ENCODE measurements at places on chromosomes 12 and 14.

- DNase-seq: no peak
Measured at GRCh38 chr14:88305528-88306322, 17.3 kb downstream of the KCNK10 start.

DNA sequence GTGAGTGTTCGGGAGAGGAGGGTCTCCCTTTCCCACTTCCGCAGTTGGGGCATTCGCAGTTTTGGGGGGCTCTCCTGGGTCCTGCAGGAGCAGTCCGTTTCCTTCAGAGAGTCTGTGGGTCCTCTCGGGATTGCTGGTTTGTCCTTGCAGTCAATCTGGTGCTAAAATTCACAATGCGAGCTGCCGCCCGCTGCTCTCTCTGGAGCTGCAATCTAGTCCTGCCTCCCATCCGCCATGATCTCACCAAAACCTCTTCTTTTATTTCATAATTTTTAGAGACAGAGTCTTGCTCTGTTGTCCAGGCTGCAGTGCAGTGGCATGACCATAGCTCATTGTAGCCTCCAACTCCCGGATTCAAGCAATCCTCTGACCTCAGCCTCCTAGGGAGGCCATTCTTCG, 22.5 kb downstream of the RNFT2 start:
- no peak for DNase-seq

GRCh38 chr14:33449268-33449667, 501.6 kb downstream of the EGLN3 start:
- no peak for DNase-seq

GRCh38 chr12:32467959-32468863, 68.9 kb downstream of the FGD4 start:
- no peak for DNase-seq

DNA sequence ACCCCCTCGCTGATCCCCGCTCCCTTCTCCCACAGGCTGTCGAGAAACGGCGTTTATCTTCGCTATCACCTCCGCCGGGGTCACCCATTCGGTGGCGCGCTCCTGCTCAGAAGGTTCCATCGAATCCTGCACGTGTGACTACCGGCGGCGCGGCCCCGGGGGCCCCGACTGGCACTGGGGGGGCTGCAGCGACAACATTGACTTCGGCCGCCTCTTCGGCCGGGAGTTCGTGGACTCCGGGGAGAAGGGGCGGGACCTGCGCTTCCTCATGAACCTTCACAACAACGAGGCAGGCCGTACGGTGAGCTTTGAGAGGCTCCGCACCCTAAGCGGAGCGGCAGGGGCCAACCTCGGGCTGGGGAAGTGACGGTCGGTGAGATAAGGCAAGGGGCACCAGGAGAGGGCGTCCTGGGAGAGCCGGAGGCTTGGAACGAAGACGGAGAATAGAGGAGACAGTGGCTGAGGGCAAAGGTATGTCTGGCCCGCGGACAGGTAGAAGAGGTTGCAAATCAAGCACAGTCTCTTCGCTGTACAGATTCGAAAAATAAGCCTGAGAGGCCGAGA, 2.3 kb downstream of the WNT1 start:
- no peak for DNase-seq

DNA sequence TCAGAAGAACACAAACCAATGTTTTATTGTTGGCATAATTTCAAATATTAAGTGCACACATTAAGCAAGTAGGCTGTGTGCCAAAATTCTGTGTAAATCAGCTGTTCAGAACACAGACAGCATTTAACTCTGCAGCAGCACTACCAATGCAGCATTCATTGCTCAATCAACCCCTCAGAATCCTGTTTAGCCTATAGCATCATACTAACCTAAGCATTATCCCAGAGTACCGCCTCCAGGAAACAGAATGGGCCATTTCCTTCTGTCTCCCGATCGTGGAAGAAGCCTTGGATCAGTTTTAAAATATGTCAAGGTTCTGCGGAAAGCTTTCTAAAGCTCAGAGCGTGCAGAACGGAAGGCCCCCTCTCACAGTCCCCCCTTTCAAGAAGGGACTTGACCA, 3.3 kb downstream of the IL26 start:
- no peak for DNase-seq

DNA sequence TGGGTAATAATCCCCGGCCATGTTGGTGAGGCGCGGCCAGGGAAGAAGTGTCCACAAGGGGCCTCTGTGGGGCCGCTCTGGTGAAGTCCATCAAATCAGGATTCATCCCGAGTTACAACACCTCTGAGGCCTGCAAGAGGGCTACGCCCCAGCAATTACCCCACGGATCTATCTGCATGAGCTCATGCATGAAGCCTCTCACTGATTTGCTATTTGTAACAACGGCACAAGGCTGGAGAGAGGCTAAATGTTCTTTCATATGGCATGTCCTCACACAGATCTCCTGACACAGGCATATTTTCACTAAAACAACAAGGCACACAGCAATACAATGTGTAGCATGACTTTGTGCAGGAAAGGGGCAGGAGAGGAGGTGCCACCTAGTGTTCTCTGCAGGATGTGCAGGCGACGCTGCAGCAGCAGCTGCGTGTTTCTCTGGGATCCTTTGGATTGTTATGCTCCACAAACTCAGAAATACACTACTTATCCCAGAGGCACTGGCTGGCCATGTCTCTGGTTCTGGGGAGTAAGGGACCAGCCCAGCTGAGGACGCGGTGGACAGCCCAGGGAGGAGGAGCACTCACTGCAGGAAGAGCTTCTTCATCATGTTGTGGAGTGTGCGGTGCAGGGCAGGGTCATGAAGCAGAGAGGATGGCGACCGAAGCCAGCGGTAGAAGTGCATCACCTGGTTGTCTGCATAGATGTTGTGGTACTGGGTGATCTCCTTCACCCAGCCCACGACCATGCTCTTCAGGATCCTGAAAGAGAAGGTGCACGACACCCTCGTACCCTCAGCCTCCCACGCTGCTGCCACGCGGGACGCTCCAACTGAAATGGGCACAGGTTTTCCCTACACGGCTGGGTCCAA, 20.2 kb downstream of the P2RX2 start:
- DNase-seq: no peak

DNA sequence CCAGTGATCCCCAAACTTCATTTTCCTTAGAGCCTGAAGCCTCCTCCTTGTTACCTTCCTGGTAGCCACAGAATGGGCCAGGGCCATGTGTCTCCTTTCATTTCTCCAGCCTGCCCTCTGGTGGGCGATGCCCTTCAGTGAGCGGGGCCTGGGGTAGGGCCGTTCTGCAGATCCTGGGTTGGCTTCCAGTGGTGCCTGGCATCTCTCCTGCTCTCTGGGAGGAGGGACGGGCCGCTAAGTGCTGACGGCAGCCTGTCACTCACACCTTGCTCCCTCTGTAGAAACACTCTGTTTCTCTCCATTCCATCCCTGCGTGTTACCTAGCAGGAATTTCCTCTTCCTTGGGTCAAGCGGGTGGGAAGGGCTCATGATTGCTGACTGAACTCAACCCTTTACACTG, 232.1 kb downstream of the CACNA1C start:
- no peak for DNase-seq

- no peak for DNase-seq
Measured at GRCh38 chr14:56342494-56342942, 224.3 kb downstream of the PELI2 start.

DNA sequence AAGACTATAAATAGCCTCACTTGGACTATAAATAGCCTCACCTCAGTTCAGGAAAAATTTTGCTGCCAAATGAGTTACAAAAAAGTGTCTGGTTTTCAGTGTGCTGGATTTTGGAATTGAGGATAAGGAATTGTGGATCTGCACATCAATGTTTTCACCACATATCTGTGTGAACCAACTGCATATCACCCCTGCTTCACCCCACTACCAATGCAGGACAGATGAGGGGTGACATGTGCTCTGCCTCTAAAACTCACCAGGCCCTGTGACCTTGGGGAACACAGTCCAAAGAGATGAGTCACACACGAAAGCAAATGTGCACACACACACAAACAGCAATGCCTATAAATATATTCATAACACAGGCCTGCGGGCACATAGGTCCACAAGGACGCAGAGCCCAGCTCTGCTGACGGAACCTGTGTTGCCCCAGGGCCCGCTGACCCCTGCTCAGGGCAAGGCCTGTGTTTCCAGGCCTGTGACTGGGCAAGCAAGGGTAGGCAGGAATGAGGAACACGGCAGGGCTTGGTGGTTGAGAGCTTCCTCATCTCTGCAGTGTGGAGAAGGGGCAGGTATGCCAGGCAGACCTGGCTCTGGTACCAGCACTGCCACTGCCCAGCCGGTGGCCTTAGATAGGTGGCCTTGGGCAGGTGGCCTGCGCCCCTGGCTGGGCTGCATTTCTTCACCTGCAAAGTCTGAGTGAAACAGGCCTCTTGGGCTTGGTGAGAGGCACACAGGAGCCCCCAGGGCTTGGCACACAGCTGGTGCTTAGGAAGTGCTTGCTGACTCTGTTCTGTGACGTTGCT, 82.4 kb downstream of the ARL6IP4 start:
- DNase-seq: no peak

GRCh38 chr14:25461780-25462179, 411.8 kb upstream of the STXBP6 start:
- no peak for DNase-seq

GRCh38 chr14:51996148-51996746, 6.9 kb downstream of the RTRAF start:
- DNase-seq: no peak

GRCh38 chr12:112214064-112214463, 88.7 kb downstream of the TRAFD1 start:
- DNase-seq: no peak

DNA sequence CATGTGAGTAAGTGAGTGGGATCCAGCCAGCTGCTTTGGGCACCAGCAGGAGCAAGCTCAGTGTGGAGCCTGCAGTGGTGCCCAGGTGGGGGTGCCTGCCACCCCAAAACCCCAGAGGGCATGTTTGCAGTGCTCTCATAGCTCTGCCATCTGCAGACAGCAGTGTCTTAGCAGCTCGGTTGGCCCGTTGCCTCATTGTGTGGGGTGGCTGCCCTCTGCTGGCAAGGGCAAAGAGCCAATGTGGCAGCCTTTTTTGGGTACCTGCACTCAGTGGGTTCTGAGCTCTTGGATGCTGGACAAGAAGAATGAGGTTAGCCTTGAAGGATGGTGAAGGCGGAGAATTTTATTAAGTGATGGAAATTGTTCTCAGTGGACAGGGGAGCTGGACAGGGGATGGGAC, 52.3 kb downstream of the NEUROD4 start:
- DNase-seq: peak; percentile 12

GRCh38 chr12:82652071-82652470, 34.6 kb upstream of the TMTC2 start:
- no peak for DNase-seq

DNA sequence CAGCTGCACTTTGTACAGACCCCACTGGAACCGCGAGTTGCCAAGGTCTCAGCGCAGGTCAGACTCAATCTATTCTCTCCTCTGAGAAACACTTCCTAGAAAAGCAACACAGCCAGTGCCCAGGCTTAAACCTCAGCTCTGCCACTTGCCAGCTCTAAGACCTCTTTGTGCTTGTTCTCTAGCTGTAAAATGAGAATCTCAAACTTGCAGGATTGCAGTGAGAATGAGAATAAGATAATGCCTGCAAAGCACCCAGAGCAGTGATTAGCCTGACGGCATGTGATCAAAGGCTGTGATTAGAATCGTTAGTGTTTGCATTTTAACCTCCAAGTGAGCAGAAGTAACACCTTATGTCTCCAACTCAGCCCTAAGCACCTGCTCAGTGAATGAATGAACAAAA, 21.3 kb downstream of the ANO2 start:
- DNase-seq: no peak

DNA sequence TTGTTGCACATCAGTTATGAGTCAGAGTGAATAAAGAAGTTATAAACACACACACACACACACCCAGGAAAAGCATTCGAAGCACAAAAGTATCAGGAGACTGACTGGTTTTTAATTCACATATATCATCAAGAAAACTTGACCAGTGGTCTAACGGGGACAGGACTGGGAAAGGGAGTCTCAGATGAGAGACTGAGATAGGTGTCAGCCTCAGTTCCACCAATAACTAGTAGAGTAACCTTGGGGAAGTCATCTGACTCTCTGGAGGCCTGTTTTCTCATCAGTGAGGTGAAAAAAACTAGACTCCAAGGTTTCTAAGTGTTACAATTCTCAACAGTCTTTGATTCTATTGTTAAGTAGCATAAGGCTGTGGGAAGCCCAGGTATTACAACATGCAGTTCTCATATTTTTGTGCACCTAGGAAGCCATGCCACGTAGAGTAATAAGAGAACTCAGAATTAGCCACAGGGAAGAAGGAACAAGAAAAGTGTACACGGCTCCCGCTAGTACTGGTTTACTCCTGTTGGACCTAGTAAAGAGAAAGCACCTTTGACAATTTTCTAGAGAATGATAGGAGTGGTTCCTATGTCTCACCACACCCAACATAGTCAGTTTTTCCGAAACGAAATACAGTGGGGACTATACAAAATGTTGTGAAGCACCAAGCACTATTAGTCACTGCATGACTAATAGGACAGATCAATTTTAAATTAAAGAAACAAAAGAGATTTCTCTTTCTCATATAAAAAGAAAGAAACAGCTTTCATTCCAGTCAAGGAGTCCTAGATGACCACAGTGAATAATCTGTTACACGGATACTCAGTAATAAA, 5.0 kb downstream of the PPTC7 start:
- DNase-seq: no peak

- DNase-seq: no peak
Measured at GRCh38 chr14:105529319-105529568, 2.9 kb downstream of the TMEM121 start.

- DNase-seq: no peak
Measured at GRCh38 chr12:88141425-88141773, 489 bp downstream of the CEP290 start.

- no peak for DNase-seq
Measured at GRCh38 chr14:97180304-97181200, 383.4 kb downstream of the VRK1 start.

Measured in NCI-H1436 treated with DMSO at 0.1 percent for 48 hours (cell line).